ENCODE measurements at places on chromosomes 16 and 17.
A peak's percentile ranks its signal among the peaks of the same experiment; 100 is the strongest.

GRCh38 chr16:6548507-6548906, 784.1 kb upstream of the RBFOX1 start:
- no peak for DNase-seq

DNA sequence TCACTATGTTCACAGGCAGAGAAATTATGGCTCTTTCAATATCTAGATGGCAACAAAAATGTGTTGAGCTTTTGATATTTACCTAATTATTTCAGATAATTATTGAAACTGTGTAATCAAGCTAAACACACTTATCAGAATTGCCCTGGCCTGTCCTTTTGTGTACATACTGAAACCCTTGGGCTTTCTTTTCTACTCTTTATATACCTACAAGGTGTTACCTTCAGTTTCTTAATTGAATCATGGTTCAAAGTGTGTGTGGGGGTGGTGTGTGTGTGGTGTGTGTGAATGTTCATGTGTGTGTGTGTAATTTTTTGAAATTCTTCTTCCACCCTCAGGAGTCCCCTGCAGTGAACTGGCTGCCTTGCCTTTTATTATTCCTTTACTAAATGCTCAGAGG, 506.8 kb upstream of the SOX9 start:
- no peak for DNase-seq

DNA sequence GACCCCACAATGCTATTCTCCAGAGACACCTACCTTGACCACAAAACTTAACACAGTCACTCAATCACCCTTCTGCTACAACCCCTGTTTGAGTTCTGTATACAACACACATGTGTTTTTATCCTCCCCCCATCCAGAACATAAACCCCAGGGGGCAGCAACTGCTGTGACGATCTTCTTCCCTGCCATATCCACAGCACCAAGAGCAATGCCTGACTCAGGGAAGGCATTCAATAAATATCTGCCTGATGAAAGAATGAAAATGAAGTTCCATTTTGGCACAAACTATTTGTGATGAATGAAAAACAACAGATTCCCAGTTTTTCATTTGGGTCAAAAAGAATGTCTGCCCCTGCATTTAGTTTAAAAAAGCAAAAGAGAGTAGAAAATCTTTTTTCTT, 27.0 kb downstream of the ASIC2 start:
- peak; percentile 22 for DNase-seq

GRCh38 chr17:62627904-62628633, 599 bp downstream of the MRC2 start:
- DNase-seq: peak; percentile 77

DNA sequence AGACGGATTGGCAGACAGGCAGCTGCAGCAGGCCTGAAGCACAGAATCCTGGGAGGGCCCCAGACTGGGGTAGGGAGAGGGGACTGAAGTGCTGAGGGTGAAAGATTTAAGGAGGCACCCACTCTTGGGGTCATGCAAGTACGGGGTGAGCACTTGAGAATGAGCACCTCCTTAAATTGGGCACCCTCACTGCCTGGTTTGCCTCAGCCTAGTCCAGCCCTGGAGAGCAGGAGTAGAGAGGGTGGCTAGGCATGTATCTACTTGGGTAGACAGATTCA, 154.1 kb upstream of the CDC42EP4 start:
- DNase-seq: no peak

All from fibroblast of skin of left quadriceps (primary cell).